ENCODE measurements at places on chromosomes 2 and 18.

GRCh38 chr18:10013621-10014543, 100.1 kb downstream of the VAPA start:
- no peak for DNase-seq

- no peak for DNase-seq
These were observed 657.3 kb upstream of the LINC00305 start for GRCh38 chr18:64806232-64806631.

- no peak for DNase-seq
These were observed 1.3 kb downstream of the SPTBN1 start for GRCh38 chr2:54457323-54458023.

GRCh38 chr2:153100151-153100550, 378.4 kb downstream of the RPRM start:
- DNase-seq, result no peak

DNA sequence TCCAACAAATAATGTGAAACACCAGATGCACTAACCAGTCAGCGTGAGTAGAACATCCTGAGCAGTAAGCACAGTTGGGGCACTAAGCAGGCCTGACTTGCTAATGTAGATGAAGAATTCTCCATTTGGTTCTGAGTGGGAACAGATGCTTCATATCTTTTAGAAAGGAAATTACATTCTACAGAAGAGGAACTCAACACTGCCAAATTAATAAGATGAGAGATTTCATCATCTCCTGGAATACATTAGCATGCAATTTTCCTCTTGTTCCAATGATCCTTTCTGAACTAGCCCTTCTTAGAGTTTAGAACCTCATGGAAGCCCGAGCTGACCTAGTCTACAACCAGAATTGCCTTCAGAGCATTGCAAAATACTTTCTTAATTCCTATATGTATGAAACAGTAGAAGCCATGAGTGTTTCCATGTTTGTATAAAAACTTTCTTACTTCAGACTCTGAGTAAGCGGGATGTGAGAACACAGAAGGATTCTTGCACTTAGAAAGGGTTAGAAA, 34.8 kb downstream of the COL5A2 start:
- DNase-seq, result no peak

GRCh38 chr2:155043097-155043496, 344.6 kb downstream of the KCNJ3 start:
- no peak for DNase-seq

GRCh38 chr2:195489101-195489500, 167.9 kb upstream of the SLC39A10 start:
- no peak for DNase-seq

GRCh38 chr2:24115057-24115456, 8.1 kb downstream of the PFN4 start:
- no peak for DNase-seq

- no peak for DNase-seq
These were observed 12.8 kb upstream of the ZNF532 start for GRCh38 chr18:58851856-58852255.

- no peak for DNase-seq
These were observed 144.8 kb upstream of the MAP3K20 start for GRCh38 chr2:172930871-172931255.

Measured in activated CD4-positive, CD25-positive, alpha-beta regulatory T cell (primary cell).